ENCODE measurements at places on chromosomes 12 and 14. TPM values are rescaled to one million over a fixed set of nuclear protein-coding genes. Genes with fewer than 3 reads are reported as not detected.

Gene TAS2R42
- polyA plus RNA-seq = 0.39 TPM

Gene CCDC38
- polyA plus RNA-seq = not detected

Gene POTEM
- not detected for polyA plus RNA-seq

Gene ADGRD1
- 12.7 TPM for polyA plus RNA-seq

Gene OR9K2
- not detected for polyA plus RNA-seq

Gene GRIN2B
- 0.75 TPM for polyA plus RNA-seq

Gene SLC10A1
- polyA plus RNA-seq = 2.9 TPM

Gene NID2
- polyA plus RNA-seq = 65.7 TPM

Gene SAMD15
- polyA plus RNA-seq = 2.2 TPM

Gene TSHR
- polyA plus RNA-seq = 0.83 TPM

Gene RNASE7
- not detected for polyA plus RNA-seq

Gene HHIPL1
- 1.4 TPM for polyA plus RNA-seq

Gene CCDC177
- polyA plus RNA-seq = not detected

Gene PPP4R4
- polyA plus RNA-seq = 1.0 TPM

Gene SMARCD1
- 27.9 TPM for polyA plus RNA-seq

Gene ETFBKMT
- polyA plus RNA-seq = 2.0 TPM

Gene DAO
- 0.41 TPM for polyA plus RNA-seq

Gene DCP1B
- 16.7 TPM for polyA plus RNA-seq

Gene SIRT4
- polyA plus RNA-seq = 5.5 TPM

Gene KCNA1
- not detected for polyA plus RNA-seq

Gene SCNN1A
- 28.4 TPM for polyA plus RNA-seq

Gene AKAP3
- polyA plus RNA-seq = 1.3 TPM

Gene RNU4-1
- polyA plus RNA-seq = not detected

Gene ACYP1
- 13.5 TPM for polyA plus RNA-seq

Gene KLHDC1
- 1.2 TPM for polyA plus RNA-seq
